ENCODE measurements at places on chromosomes 4 and X.

DNA sequence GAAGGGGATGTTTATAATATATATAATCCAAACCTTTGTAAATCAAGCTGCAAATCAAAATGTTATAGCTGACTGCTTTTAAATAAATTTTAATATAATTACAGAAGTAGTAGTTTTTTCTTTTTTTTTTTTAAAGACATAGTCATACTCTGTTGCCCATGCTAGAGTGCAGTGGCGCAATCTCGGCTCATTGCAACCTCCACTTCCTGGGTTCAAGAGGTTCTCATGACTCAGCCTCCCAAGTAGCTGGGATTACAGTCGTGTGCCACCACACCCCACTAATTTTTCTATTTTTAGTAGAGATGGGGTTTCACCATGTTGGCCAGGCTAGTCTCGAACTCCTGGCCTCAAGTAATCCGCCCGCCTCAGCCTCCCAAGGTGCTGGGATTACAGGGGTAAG is 178.7 kb downstream of the FBXW7 start:
- no peak for DNase-seq

GRCh38 chr4:74365761-74366160 is 816 bp downstream of the EREG start:
- DNase-seq = no peak

DNA sequence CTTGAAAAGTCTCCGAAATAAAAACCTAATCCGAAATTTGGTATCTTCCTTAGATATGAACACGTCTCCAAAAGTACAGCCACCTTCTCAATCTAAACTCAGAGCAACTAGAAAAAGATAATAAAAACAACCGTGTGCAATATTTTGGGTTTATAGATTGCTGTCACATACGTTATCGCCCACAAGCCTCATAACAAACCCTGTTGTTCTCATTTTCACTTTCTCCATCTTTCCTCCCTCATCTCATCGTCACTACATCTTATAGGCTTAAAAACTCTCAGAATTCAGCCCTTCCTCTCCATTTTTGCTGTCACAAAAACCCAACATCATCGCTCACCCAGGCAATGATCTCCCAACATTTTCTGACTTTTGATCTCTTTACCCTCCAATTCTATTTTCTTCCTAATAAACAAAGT is 448 bp upstream of the SCFD2 start:
- no peak for DNase-seq

DNA sequence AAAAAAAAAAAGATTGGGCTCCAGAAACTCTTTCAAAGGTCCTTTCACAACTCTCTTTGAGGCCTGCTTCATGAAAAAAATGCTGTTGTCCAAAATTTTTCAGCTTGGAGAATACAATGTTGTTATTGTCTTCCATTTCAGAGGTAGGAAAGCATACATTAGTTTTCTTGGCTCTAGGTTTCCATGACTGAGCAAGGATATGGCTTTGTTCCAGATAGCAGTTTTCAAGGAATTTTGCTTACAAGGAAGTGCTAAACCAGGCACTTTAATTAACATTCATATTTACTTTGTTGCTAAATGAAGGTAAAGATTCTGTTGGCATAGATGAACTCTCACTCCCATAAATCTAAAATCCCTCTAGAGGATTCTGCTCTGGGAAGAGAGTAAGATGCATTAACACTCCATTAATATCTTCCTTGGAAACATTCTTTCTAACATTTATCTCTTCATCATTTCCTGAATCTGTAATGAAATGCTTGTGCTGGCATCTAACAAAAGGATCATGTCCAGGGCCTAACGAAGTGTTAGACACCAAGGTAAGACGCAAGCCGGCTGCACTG is 118.4 kb downstream of the COL25A1 start:
- no peak for DNase-seq

GRCh38 chr4:71132486-71132885 is 139.0 kb downstream of the DCK start:
- no peak for DNase-seq

DNA sequence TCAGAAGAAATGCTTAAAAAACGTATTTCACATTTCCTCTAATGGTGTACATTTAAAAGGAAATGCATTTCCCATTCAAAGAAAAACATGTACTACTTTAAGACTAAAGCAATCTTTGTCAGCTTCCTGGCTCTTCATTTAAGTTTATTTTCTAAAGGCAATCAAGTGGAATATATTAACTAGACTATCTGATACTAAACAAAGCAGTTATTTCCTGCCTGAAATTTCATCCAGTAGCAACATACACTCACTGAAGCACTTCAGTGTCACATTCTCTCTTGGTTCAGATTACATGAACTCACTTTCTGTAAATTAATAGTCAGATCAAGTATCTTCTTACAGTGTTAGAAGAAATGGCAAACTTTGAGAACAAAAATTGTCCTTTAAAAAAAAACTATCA is 42.5 kb downstream of the LRBA start:
- DNase-seq = no peak

DNA sequence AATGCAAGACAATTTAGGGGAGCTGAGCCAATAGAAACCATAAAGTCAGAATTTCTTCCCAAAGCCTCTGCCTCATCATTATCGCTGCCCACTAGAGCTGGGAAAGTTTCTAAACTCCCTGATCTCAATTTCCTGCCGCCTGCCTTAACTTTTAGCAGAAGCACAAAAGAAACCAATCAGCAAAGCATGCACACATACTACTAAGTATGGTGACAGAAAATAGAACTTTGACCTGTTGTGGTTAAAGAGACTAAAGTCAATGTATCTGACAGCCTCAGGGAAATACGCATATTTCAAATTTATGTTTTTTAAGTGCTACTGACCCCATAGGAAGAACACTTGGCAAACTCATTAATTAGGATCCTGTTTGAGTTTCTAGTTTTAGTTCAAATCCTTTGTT is 10.1 kb downstream of the STK26 start:
- no peak for DNase-seq

DNA sequence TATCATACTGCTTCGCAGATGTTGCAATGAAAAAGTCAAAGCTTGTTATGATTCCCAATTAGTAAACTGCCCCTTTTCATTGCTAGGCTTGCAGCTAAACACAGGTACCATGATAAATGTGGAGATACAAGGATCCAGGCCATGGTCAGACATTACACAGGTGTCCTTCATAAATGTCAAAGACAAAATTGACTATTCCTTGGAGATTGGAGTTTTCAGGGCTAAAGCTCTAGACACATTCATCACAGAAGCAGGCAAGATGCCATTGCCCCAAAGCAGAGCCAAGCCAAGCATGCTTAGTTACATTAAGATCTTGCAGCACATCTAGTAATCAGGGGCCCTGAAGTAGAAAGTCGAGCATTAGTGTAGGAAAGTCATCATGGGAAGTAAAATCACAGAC is 111.3 kb upstream of the INTU start:
- DNase-seq = no peak

- DNase-seq = no peak
Measured at GRCh38 chr4:156422576-156422975, 468.9 kb upstream of the CTSO start.

DNA sequence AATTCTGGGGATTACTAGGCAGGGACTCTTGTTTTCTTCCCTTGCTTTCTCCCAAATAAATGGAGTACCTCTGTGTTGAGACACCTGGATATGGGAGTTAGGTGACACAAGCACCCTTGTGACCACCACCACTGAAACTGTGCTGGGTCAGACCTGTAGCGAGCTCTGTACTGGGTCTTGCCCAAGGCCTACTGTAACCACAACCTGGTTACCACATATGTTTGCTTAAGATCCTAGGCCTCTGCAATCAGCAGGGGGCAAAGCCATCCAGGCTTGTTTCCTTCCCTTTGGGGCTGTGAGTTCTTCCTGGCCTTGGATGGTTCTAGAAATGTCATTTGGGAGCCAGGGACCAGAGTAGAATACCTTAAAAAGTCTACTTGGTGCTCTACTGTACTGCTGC is 49.4 kb downstream of the LPAR4 start:
- DNase-seq = no peak

DNA sequence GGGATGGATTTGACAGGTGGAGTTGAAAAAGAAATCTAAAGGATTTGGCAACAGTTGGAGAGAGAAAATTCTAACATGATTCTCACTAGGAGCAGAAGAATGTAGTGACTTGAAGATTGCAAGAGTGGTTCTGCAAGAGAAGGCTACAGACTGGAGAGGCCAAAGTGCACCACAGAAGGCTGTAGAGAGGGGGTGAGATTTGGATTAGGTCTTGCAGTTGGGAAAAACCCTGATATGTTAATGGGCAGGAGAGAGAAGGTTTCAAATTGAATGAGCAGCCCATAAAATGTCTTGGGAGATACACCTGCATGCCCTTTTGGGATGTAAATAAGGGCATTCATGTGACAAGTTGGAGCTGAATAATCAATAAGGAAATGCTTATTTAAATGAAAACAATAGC is 14.7 kb upstream of the VEGFD start:
- DNase-seq = no peak

DNA sequence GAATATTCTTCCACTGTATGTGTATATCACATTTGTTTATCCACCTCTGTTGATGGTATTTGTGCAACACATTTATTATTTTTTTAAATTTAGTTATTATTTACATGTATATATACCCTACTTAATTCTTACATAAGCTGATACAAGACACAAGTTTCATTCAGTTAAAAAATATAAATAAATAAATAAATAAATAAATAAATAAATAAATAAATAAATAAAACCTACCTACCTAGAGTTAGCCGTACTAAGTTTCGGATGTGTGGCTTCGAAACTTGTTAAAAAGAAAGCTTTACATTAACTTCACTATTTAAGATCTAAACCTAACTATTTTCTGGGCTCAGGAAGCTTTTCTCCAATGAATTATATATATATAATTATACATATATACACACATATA is 23.3 kb upstream of the REPS2 start:
- no peak for DNase-seq
